NCI-H524 treated with DMSO at 0.1 percent for 48 hours (cell line): ENCODE measurements at places on chromosomes 12 and 14.
A peak's percentile ranks its signal among the peaks of the same experiment; 100 is the strongest.

DNA sequence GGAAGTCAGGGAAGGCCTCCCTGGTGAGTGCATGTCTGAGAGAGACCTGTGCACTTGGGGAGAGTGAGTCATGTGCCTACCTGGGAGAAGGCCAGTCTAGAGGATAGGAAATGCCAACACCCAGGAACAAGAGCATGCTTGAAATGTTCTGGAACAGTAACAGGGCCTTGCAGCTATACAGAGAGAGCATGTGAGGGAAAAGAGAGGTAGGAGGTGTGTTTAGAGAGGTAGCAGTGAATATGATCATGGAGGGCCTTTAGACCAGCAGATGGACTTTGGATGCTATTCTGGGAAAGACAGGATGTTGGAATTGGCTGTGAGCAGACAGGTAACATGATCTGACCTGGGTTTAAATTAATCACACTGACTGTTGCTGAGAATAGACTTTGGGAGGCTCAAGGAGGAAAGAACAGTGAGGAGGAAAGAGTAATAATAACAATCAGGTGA, 1143.6 kb downstream of the FLRT2 start:
- no peak for DNase-seq

- no peak for DNase-seq
Observed at GRCh38 chr12:5716201-5716600, 228.9 kb downstream of the ANO2 start.

DNA sequence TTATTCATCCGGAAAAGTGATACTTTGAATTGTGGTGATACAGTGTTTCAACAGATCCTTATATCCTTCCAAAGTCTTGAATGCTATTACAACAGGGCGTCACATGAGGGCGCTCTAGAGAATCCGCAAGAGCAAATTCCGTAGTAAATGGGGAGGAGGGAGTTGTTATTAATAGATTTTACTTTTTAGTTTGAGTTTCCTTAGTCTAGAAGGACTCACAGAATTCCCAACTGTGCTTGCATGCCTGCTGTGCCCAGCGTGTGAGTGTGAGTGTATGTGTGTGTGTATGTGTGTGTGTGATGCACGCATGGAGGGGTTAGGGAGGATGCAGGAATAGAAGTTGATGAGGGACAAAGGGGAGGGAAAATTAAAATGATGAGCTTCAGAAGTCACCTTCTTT, 375.3 kb downstream of the C12orf75 start:
- no peak for DNase-seq

DNA sequence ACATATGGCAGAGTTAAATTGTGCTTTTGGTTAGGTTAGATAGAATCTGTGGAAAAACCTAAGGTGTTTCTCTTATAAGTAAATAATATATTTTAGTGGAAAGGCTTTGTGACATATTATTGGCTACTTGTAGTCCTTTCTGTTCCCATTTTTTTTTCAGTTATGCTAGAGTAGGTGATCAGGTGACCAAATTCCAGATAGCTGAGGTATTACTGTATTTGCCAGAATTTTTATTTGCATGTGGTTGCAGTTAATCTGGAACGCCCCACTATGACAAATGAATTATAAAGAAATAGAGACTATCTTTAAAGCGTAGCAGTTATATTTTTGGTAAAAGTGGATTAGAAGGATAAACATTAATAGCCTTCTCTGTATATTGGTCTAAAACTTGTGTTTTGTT, 52.0 kb downstream of the ARHGAP5 start:
- DNase-seq, result no peak

- DNase-seq, result peak; percentile 25
Observed at GRCh38 chr14:23186913-23187654, 3.6 kb upstream of the SLC7A8 start.

DNA sequence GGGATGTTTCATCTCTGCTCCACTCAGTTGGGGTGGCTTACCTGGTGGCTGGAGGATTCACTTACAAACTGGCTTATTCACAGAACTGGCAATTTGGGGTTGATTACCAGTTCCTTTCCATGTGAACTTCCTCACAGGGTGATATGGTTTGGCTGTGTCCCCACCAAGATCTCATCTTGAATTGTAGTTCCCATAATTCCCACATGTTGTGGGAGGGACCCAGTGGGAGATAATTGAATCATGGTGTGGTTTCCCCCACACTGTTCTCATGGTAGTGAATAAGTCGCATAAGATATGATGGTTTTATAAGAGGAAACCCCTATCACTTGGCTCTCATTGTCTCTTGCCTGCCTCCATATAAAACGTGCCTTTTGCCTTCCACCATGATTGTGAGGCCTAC, 26.9 kb upstream of the IGF1 start:
- no peak for DNase-seq

GRCh38 chr14:103542605-103543088, 13.7 kb downstream of the TRMT61A start:
- peak; percentile 64 for DNase-seq

GRCh38 chr12:117321572-117321971, 39.9 kb downstream of the NOS1 start:
- no peak for DNase-seq

DNA sequence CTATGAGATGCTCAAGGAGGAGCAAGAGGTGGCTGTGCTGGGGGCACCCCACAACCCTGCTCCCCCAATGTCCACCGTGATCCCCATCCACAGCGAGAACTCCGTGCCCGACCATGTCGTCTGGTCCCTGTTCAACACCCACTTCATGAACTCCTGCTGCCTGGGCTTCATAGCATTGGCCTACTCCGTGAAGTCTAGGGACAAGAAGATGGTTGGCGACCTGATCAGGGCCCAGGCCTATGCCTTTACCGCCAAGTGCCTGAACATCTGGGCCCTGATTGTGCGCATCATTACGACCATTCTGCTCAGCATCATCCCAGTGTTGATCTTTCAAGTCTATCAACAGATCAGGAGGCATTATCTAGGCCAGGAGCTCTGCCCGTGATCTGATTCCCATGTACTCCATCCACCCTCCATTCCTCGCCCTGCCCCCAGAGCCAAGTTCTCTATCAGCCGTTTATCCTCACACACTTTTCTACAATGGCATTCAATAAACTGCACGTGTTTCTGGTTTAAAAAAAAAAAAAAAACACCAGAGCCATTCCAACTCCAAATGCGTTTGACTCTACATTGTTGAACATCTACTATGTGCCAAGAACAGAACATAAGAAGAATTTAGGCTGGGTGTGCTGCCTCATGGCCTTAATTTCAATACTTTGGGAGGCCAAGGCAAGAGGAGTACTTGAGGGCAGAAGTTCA, 17.5 kb downstream of the ATXN2 start:
- no peak for DNase-seq

DNA sequence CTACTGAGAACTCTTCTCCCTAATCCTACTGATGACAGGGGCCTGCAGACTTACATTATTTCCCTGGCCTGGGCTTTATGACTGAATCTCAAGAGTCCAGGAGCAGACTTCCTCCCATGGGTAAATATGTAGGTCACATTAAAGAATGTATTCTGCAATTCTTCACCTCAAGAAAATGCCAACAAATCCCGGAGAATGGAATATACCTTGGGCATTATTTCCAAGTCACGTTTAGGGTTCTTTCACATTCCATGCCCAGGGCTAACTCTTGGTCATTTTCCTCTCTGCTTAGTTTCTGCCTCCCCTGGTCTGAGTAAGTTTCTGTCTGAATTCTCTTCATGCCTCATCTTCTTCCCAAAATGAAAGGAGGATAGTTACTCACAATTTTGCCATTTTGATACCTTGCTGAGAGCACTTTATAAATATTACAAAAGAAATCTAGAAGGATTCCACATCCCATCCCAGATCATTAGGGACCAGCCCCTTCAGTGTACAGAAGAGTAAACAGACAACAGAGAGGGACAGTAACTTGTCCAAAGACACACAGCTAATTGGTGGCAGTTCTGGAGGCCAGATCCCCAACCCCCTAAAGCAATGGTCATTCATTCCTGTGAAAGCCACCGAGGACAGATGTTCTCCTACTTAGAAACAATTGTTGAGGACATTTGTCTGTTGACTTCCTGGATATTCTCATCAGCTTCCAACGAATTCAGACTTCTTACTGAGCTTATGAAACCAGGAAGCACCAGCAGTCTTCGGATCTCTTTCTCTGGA, 605 bp downstream of the PAH start:
- DNase-seq, result no peak

DNA sequence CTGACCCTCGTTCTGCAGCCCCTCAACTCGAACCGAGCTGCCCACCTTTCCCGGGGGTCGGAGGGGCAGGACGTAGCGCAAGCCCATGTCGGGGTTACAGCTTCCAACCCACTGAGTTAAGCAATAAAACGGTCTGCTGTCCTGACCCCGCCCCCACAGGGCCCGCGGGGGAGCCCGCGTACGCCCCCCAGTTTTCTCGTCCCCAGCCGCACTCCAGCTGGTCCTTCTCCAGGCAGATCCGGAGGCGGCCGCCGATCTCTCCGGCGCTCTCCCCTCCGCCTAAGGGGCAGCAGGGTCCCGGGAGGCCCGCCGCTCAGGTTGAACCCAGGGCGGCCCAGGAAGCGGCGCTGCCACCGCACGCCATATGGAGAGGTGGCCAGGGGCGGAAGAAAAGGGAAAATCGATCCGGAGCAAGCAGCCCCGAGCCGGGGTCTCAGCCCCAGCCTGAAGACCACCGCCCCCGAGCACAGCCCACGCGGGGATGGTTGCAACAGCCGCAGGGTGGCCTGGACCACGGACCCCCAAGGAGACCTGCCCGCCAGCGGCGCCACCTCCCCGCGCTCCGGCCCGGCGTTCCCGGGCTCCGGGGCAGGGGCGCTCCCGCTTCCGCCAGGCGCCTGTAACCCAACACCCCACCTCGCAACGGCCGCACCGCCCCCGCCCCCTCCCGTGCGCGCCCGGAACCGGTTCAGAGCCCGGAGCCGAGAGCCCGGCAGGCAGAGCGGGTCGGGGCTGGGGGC, 760 bp downstream of the ACTN1 start:
- no peak for DNase-seq

GRCh38 chr14:69711065-69711464, 55.9 kb upstream of the SRSF5 start:
- peak; percentile 97 for DNase-seq

DNA sequence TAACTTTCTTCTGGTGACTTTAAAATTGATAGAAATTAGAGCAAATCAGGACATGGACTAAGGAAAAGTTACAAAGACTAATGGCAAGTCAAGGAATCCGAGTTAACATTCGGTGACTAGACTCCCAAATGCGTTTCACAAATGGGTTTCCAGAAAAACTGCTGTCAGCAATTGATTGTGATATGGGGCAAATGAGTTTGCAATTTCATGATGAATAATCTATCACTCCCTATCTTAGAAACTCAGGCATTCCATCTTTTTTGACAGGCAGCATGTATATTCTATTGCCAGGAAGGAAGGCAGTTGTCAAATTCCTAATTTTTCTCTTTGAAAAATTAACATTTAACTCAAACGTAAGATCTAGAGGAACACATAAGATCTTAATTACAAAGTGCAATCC, 40.5 kb upstream of the PLXNC1 start:
- no peak for DNase-seq

DNA sequence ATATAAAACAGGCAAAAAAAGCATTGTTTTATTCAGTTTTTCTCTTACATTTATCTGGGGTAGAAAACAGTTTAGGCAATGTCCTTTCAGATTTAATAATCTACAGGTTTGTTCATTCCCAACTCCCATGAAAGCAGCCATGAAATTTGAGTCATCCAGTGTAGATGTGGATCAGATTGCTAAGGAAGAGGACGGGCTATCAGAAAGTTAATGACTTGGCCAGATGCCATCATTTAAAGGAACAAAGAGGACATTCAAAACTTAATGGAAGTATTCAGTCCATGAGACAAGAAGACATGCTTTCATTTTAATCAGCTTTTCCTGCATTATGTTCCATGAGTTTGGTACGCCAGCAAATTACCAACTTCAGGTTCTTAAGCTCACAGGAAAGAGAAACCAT, 31.1 kb upstream of the POC1B start:
- DNase-seq, result no peak

DNA sequence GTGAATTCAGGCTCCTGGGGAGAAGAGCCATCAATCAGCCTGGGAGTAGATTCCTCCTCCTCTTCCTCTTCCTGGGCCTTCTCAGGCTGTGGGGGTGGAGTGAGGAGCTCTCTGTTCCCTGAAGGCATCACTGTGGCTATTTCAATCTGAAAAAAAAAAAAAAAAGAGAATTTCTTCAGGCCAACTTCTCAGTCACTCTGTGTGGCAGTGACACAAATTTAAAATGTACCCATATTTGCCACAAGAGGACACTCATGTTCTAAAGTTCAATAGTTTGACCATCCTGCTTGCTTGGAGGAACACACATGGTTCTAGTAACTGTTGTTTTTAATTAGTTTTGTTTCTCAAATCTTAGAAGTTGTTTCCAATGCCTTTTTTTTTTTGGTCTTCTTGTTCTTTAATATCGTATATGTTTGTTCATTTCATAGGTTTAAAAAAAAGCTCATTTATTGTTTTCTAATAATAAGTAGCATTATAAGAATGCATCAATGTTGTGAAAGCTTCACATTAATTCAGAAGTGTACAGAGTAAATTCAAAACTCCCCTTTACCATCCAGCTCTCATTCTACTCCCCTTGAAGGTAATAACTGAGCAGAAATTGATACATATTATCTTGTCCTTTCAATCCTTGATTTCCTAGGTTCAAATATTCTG, 23.3 kb upstream of the CCER1 start:
- DNase-seq, result no peak

DNA sequence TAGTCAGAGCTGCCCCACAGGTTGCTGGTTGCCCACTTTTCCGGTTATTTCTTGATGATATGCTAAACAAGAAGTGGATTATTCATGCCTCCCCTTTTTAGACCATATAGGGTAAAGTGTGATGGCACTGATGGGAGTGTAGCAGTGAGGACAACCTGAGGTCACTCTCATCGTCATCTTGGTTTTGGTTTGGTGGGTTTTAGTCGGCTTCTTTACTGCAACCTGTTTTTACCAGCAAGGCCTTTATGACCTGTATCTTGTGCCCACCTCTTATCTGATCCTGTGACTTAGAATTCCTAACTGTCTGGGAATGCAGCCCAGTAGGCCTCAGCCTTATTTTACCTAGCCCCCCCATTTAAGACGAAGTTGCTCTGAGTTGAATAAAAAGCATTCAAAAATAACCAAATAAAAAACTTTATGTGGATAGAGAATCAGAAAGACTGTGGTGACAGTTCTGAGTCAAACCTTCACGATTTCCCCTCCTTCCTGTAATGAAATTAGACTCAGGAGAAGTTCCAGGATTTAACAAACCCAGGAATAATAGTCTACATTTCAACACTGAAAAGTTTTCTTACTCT, 144.2 kb downstream of the PAWR start:
- DNase-seq, result no peak

DNA sequence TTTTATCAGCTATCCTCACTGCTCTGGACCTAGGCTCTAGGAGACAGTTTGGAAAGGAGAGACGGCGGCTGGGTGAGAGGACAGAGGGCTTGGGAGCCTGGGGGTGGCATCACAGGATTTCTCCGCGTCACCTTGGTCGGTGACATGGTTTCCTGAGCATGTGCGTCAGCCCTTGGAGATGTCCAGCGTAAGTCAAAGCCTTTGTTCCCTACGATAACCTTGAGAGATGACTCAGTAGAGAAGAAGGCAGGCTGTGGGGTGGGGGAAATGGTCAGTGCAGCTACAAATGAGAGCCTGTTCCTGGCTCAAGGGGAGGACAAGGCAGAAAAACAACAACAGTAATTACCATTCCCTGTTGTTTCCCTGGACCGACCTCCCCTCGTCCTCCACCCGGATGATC, 90.2 kb upstream of the TBX3 start:
- DNase-seq, result no peak
